ENCODE measurements at places on chromosomes 6 and 20.

- peak; percentile 46 for DNase-seq
Observed at GRCh38 chr6:106090001-106090400, 3.9 kb downstream of the PRDM1 start.

DNA sequence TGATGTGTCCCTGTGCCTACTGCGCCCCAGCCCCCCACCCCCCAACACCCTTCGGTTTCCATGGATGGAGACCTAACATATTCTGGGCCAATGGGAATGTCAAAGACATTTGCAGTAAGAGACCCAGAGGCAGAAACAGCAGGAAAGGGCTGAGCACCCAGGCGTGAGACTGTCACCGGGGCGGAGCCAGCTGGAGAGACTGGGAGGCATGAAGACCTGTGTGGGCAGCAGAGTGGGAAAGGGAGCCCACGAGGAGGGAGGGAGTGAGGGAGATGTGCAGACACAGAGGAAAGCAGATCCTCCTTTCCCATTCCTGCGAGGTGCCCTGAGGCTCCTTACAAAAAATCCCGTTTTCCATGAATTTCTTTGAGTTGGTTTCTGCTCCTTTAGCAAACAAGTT lies 150.2 kb downstream of the FOXC1 start:
- DNase-seq: no peak

- DNase-seq: no peak
Observed at GRCh38 chr6:144153260-144153659, 2.9 kb downstream of the STX11 start.

GRCh38 chr20:56716806-56717205 lies 87.7 kb downstream of the TFAP2C start:
- DNase-seq: no peak

- no peak for DNase-seq
Observed at GRCh38 chr6:112116221-112116620, 28.8 kb downstream of the FAM229B start.

GRCh38 chr6:44569931-44570385 lies 182.5 kb downstream of the CDC5L start:
- DNase-seq: no peak

DNA sequence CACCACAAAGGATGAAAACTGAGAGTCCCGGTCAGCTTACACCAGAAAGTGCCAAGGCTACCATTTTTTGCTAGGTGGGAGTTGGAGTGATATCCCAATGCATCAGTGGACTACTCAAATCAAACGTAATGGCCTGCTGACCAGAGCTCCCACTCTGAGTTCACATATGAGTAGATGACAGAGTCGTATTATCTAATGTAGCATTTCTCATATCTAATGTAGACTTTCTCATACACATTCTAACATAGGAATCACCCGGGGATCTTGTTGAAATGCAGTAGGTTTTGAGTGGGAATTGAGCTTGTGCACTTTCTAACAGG lies 38.4 kb upstream of the FUCA2 start:
- no peak for DNase-seq

GRCh38 chr6:32843331-32843978 lies 392 bp downstream of the PSMB8 start:
- no peak for DNase-seq

DNA sequence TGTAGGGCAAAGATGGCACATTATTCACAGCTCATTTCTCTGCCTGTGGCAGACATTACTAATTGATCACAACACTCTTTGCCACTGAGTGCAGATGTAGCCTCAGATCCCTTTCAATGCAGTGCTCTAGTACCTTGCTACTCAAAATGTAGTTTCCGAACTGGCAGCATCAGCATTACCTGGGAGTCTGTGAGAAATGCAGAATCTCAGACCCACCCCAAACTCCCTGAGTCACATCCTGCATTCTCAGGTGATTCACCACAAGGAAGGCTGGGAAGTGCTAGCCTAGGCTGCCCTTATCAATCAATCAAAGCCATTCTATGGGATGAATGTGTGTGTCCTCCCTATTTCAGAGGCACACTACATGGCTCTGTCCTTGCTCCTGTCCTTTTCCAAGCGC lies 58.5 kb downstream of the PCNA start:
- DNase-seq: no peak

- DNase-seq: no peak
Observed at GRCh38 chr6:140041571-140042332, 667.3 kb upstream of the CITED2 start.

DNA sequence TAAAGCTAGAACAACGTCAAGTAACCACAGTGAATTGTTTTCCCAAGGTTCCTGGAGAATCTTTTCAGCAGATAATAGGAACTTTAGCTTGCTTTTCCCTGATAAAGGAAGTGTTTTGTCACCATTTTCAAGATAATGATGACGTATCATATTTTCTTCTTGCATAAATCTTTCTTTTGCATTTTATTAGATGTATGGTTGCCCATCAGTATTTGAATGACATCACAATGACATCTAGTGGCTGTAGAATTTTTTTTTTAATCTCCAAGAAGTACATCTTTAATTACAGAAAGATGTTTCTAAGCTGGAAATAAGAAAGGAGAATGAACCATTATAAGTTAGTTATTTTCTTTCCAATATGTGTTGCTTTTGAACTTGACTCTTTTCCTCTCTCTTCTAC lies 83.0 kb downstream of the CENPW start:
- DNase-seq: no peak

DNA sequence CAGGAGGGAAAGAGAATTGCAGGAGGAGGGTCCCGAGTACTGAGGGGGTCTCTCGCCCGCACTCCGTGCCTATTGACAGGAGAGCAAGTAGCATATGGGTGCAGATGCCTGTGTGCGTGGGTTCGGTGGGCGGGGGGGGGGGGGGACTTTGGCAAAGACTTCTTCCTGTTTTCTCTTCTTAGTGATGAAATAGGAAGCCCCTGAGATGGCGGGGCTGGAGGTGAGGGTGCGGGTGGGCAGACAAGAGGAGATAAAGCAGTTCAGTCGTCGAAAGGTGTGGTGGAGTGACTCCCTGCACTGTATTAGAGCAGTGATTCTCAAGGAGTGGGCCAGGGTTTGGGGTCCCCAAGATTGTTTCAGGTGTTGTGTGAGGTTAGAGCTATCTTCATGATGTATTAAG lies 3.7 kb downstream of the NAA20 start:
- DNase-seq: no peak

- no peak for DNase-seq
Observed at GRCh38 chr6:152380993-152381898, 255.9 kb downstream of the SYNE1 start.

DNA sequence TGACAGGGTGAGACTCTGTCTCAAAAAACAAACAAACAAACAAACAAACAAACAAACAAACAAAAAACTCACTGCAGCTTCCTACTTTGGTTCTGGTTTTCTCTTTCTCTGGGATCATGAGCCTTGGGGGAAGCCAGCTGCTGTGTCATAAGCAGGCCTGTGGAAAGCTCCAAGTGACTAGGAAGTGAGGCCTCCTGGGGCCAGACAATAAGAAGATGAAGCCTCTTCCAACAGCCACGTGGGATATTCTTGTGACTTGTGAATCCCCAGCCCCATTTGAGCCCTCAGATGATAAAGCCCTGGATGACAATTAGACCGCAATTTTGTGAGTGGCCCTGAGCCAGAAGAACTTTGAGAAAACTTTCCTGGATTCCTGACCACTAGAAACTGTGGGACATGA lies 11.4 kb downstream of the HLA-A start:
- no peak for DNase-seq

GRCh38 chr6:4055420-4056041 lies 23.4 kb downstream of the FAM217A start:
- DNase-seq: peak; percentile 54

GRCh38 chr6:90459225-90459758 lies 127.6 kb downstream of the MAP3K7 start:
- no peak for DNase-seq

- DNase-seq: no peak
Observed at GRCh38 chr6:13272131-13273046, 55.9 kb downstream of the TBC1D7 start.

GRCh38 chr6:16855460-16855859 lies 94.2 kb upstream of the ATXN1 start:
- DNase-seq: no peak

DNA sequence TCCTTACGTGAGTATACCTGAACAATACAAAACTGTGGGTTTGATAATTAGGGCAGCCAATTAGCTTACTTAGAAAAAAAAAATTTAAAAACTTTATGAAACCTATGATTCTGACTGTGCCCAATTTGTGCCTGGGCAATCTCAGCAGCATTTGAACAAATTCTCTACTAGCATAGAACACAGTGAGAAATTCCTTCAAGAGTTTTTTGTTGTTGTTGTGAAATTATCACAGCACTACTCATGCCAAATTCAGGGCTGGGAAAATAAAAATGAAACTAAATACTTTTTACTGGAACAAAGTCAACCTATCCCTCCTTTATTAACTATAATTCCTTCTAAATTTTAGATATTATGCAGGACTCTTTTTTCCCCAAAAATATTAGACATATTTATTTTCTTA lies 42.9 kb downstream of the POU3F2 start:
- DNase-seq: no peak

GRCh38 chr6:15672291-15672690 lies 9.5 kb upstream of the DTNBP1 start:
- DNase-seq: no peak

- no peak for DNase-seq
Observed at GRCh38 chr20:49573900-49574416, 6.0 kb upstream of the PTGIS start.

DNA sequence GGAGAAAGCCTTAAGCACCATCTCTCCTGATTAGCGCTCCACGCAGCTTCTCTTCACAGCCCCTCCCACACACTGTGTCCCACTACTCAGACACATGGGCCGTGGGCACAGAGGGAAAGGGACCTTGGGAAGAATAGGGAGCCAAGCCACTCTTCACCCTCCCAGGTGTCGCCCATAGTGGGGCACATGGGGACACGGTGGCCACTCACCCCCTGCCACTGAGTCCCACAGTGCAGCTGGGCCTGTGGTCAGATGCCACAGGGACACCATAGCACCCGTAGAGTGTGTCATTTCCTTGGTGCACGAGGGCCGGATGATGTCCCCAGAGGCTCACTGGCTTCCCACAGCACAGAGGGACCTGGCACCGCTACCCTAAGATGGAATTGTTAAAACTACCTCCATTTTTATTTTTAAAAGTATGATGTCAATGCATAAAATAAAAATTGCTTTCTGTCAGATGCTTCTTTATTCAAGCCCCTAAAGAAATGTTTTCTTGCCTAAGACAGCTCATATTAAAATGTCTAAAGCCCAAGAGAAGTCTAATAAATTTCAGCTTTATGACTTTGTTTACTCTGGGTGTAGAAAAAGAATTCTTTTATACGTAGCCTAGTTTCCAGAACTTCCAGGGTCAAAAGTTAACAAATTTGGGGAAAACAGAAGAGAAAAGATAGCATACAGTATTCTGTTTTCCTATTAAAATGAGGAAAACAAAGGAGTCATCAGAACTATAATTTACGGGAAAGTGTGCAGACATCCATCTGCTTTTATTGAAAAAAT lies 191.0 kb upstream of the SNX9 start:
- no peak for DNase-seq

GRCh38 chr20:2103461-2104153 lies 2.0 kb downstream of the STK35 start:
- peak; percentile 18 for DNase-seq

GRCh38 chr6:27608916-27609883 lies 136.3 kb upstream of the ZNF184 start:
- peak; percentile 44 for DNase-seq

Measured in hematopoietic multipotent progenitor cell treated with erythropoietin and hydrocortisone succinate and interleukin-3 and kit ligand, for 17 days (in vitro differentiated cells).